ENCODE measurements at places on chromosomes 3 and 15.

GRCh38 chr3:190089711-190090110 is 31.0 kb downstream of the P3H2 start:
- DNase-seq: no peak

GRCh38 chr3:142026333-142026732 is 123.0 kb downstream of the TFDP2 start:
- no peak for DNase-seq

- no peak for DNase-seq
Observed at GRCh38 chr3:169390741-169391305, 272.7 kb downstream of the MECOM start.

GRCh38 chr15:53230473-53230872 is 440.3 kb upstream of the ONECUT1 start:
- DNase-seq: no peak

DNA sequence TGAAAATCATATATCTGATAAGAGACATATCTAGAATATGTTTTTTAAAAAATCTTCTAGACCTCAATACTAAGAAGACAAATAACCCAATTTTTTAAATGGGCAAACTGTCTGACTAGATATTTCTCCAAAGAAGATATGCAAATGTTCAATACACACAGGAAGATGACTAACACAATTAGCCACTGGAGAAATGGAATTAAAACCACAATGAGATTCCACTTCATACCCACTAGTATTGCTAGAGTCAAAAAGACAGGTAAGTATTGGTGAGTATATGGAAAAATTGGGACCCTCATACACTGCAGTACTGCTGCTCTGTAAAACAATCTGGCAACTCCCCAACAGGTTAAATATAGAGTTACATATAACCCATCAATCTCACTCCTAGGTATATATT is 33.1 kb upstream of the TOPAZ1 start:
- DNase-seq: no peak

All from NCI-H2171 treated with DMSO at 0.1 percent for 48 hours (cell line).